Stomach (tissue), 19 donors: ENCODE measurements at places on chromosomes 12 and 14. TPM values are rescaled to one million over a fixed set of nuclear protein-coding genes. Genes with fewer than 3 reads are reported as not detected.

IL22 gene
- total RNA-seq = not detected

EPS8 gene
- total RNA-seq = 41.4 TPM

- no peak overlapping the region for H3K4me3 ChIP-seq
- H3K27ac ChIP-seq = no peak overlapping the region
- DNase-seq = no peak
- no peaks in the 10 kb centered on the region for H3K4me1 ChIP-seq
These were observed 36.1 kb upstream of the SRP54 start for GRCh38 chr14:34946699-34947098.

DNA sequence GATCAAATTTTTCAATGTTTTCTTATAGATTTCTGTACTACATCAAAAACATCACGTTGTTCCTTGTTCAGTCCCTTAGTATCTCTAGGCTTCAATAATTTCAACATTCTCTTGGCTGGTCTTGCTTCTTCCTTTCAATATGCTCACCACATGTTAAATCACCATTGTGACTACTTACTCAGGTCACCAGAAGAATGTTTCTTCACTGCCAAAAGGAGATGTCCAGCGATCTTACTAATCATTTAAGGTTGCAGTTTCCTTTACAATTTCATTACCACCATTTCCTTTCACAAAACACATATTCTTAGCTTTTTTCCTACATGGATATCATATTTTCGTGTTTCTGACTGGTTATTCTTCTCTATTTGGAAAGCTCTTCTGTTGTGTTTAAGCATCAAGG lies 363.8 kb downstream of the NAV3 start:
- no peak for DNase-seq
- H3K4me1 ChIP-seq = no peaks in the 10 kb centered on the region
- H3K27me3 ChIP-seq = no peaks in the 10 kb centered on the region
- H3K36me3 ChIP-seq = no peaks in the 10 kb centered on the region
- H3K27ac ChIP-seq = no peak overlapping the region

GRCh38 chr14:85865701-85866100 lies 335.8 kb downstream of the FLRT2 start:
- no peaks in the 10 kb centered on the region for H3K27me3 ChIP-seq
- H3K27ac ChIP-seq = no peak overlapping the region
- no peak overlapping the region for H3K4me3 ChIP-seq
- H3K36me3 ChIP-seq = no peaks in the 10 kb centered on the region

GRCh38 chr12:89947437-89948270 lies 239.0 kb upstream of the ATP2B1 start:
- no peaks in the 10 kb centered on the region for H3K27me3 ChIP-seq
- no peak overlapping the region for H3K4me3 ChIP-seq
- no peaks in the 10 kb centered on the region for H3K36me3 ChIP-seq
- peak; percentile 70 for DNase-seq
- H3K4me1 ChIP-seq = peaks cover 13% of the 10 kb centered on the region

DNA sequence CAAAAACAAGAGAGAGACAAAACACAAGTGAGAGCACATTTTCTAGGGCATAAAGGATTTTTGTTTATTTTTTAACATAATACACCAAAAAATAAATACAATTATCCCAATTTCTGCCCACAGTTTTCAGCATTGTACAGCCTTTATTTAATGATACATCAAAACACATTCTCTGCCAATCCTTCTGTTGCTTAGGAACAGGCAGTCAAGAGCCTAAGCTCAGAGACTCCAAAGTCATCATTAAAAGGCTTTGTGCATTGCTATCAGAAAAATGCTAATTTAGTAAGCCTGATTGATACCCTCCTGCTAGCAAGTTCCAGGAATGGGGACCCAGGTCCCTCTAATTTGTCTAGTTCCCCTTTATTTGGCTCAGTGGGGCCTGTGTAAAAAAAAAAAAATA lies 536.5 kb downstream of the RPS29 start:
- no peak overlapping the region for H3K4me3 ChIP-seq
- no peak for DNase-seq
- H3K27ac ChIP-seq = no peak overlapping the region
- no peaks in the 10 kb centered on the region for H3K27me3 ChIP-seq
- H3K36me3 ChIP-seq = no peaks in the 10 kb centered on the region

GRCh38 chr14:60153991-60154390 lies 11.2 kb downstream of the DHRS7 start:
- H3K4me1 ChIP-seq = peaks cover 11% of the 10 kb centered on the region
- no peak overlapping the region for H3K4me3 ChIP-seq
- H3K36me3 ChIP-seq = peaks cover 15% of the 10 kb centered on the region

CFAP251 gene
- total RNA-seq = 1.3 TPM

NELL2 gene
- total RNA-seq = 29.6 TPM

DNA sequence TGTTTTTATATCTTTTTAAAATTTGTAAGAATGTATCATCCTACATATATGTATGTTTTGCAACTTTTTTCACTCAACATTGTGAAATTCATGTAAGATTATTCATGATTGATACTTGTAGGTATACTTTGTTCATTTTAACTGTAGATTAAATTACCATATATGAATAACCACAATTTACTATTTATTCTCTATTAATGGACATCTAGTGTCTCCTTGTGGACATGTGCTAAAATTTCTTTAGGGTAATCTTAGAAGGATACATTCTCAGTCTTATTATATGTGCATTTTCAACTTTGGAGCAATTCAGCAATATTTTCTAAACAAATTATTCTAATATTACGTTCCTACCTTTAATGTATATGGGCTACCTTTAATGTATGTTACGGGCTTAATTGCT lies 192.4 kb downstream of the FUT8 start:
- no peak overlapping the region for H3K27ac ChIP-seq
- H3K36me3 ChIP-seq = no peaks in the 10 kb centered on the region
- H3K4me3 ChIP-seq = no peak overlapping the region
- no peak for DNase-seq
- peaks cover 7% of the 10 kb centered on the region for H3K4me1 ChIP-seq

GRCh38 chr12:50185301-50185895 lies 18.2 kb upstream of the CERS5 start:
- H3K4me1 ChIP-seq = peaks cover 5% of the 10 kb centered on the region
- DNase-seq = no peak
- peaks cover 39% of the 10 kb centered on the region for H3K36me3 ChIP-seq
- no peak overlapping the region for H3K27ac ChIP-seq

DNA sequence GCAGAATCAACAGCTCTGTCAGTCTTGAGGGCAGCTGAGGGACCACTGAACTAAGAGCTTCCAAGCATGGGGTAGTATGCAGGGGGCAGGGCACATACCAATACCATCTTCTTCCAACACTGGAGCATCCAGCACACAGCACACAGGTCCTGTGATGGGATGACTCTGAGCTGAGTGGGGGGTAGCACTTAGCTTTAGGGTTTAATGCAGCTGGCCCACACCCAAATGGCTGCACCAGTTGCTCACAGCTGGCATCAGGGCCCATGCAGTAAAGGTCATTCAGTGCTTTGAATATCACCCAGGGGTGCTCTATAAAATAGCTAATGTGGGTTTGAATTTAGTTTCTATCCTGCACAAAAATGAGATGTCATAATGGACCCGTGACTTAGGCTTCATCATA lies 1.7 kb downstream of the FAM186B start:
- no peak overlapping the region for H3K4me3 ChIP-seq
- no peak overlapping the region for H3K27ac ChIP-seq
- no peaks in the 10 kb centered on the region for H3K4me1 ChIP-seq
- no peak for DNase-seq
- no peaks in the 10 kb centered on the region for H3K27me3 ChIP-seq

- H3K27ac ChIP-seq = peak overlapping the region; percentile 95
- H3K4me1 ChIP-seq = peaks cover 63% of the 10 kb centered on the region
- H3K36me3 ChIP-seq = peaks cover 49% of the 10 kb centered on the region
- no peaks in the 10 kb centered on the region for H3K27me3 ChIP-seq
- no peak for DNase-seq
These were observed 18.3 kb downstream of the KCTD10 start for GRCh38 chr12:109458771-109459208.

- no peaks in the 10 kb centered on the region for H3K36me3 ChIP-seq
- no peak overlapping the region for H3K4me3 ChIP-seq
- H3K27ac ChIP-seq = no peak overlapping the region
These were observed 10.0 kb upstream of the IL26 start for GRCh38 chr12:68235576-68235975.

GRCh38 chr14:74545386-74545785 lies 51.8 kb downstream of the ISCA2 start:
- H3K36me3 ChIP-seq = no peaks in the 10 kb centered on the region
- H3K27ac ChIP-seq = no peak overlapping the region
- H3K27me3 ChIP-seq = no peaks in the 10 kb centered on the region
- no peak overlapping the region for H3K4me3 ChIP-seq
- DNase-seq = no peak

- no peak for DNase-seq
- no peaks in the 10 kb centered on the region for H3K27me3 ChIP-seq
- no peak overlapping the region for H3K4me3 ChIP-seq
These were observed 31.8 kb downstream of the CPSF2 start for GRCh38 chr14:92153581-92153980.

DNA sequence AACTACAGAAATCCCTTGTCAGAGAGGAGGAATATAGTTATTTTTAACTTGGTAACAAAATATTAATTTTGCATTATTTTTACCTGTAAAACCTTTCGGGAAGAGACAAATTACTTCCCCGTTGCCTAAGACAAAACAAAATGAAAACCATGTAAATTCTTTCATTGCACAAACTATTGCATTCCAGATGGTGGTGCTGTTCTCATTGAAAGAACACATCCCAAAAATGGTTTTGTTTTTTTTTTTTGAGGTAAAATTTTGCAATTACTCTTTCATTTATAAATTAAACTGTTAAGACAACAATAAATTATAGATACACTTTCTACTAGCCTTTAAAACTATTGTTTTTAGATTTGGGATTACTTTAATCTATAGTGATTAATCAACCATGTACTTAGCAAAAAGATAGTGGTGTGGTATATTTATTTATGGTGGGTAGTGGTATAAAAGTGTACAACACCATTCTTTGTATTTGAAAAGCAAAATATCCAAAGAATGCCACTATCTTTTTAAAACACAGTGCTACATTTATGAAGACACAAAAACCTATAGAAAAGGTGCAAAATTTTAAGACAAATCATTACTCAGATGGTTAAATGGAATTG lies 115.5 kb downstream of the SLC38A1 start:
- no peak overlapping the region for H3K27ac ChIP-seq
- H3K36me3 ChIP-seq = no peaks in the 10 kb centered on the region
- no peaks in the 10 kb centered on the region for H3K4me1 ChIP-seq
- DNase-seq = no peak

DNA sequence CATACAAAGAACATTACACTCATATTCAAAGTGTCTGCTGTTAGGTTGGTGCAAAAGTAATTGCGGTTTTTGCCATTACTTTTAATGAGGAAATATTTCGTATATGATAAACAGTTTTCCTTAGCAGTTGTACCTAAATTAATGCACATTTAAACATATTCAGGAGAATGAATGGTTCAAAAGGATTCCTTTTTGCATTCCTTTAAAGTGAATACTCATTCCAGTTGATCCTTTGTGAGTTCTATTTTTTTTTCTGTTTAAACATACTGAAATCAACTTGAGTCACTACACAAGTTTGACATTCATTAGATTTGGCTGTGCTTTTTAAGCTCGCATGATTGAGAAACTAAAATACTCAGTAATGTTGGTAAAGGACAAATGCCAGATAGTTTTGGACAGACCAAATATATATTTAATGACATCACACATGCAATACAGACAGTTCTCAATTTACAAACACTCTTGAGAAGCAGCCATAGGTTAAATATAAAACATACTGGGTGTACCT lies 13.8 kb upstream of the SLC38A2 start:
- H3K4me1 ChIP-seq = peaks cover 73% of the 10 kb centered on the region
- DNase-seq = no peak
- H3K27ac ChIP-seq = no peak overlapping the region

APOLD1 gene
- total RNA-seq = 119 TPM

- no peak overlapping the region for H3K4me3 ChIP-seq
- peaks cover 19% of the 10 kb centered on the region for H3K4me1 ChIP-seq
- H3K36me3 ChIP-seq = peaks cover 7% of the 10 kb centered on the region
- DNase-seq = no peak
These were observed 17.1 kb downstream of the GMFB start for GRCh38 chr14:54471641-54472040.

- no peaks in the 10 kb centered on the region for H3K27me3 ChIP-seq
- DNase-seq = no peak
- no peaks in the 10 kb centered on the region for H3K36me3 ChIP-seq
- H3K27ac ChIP-seq = peak overlapping the region; percentile 38
- H3K4me3 ChIP-seq = no peak overlapping the region
These were observed 104.0 kb upstream of the ATF1 start for GRCh38 chr12:50659690-50660424.

CNOT2 gene
- 88.7 TPM for total RNA-seq

- H3K4me3 ChIP-seq = no peak overlapping the region
- no peaks in the 10 kb centered on the region for H3K27me3 ChIP-seq
- H3K4me1 ChIP-seq = peaks cover 21% of the 10 kb centered on the region
- DNase-seq = no peak
- peaks cover 47% of the 10 kb centered on the region for H3K36me3 ChIP-seq
These were observed 177.6 kb downstream of the CALM1 start for GRCh38 chr14:90574188-90575131.

SCNN1A gene
- 234 TPM for total RNA-seq

DNA sequence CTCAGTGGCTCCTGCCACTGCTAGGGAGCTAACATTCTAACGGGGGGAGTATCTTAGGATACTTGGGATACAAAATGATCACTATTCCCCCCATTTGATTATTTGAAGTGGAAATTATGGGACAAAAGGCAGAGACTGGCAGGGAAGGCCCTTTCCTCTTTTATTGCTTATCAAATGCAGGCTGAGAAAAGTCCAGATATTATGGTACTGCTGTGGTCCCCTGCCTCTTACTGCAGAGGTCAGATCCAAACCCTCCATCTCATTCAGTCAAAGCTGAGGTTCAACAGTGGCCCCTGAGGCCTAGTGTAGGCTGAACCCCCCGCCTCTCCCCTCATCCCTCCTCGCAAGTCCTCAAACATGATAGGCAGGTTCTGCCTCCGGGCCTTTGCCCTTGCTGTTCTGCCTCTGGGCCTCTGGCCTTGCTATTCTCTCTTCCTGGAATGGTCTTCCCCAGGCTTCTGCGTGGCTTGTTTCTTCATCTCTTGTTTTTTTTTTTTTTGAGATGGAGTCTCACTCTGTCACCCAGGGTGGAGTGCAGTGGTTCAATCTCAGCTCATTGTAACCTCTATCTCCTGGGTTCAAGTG lies 34.2 kb downstream of the KRT80 start:
- no peaks in the 10 kb centered on the region for H3K36me3 ChIP-seq
- H3K27ac ChIP-seq = no peak overlapping the region
- H3K27me3 ChIP-seq = no peaks in the 10 kb centered on the region
- no peak for DNase-seq
- peaks cover 2% of the 10 kb centered on the region for H3K4me1 ChIP-seq

- H3K27me3 ChIP-seq = no peaks in the 10 kb centered on the region
- no peak overlapping the region for H3K4me3 ChIP-seq
- no peaks in the 10 kb centered on the region for H3K36me3 ChIP-seq
- no peak overlapping the region for H3K27ac ChIP-seq
- no peak for DNase-seq
- H3K4me1 ChIP-seq = no peaks in the 10 kb centered on the region
These were observed 579.4 kb downstream of the ALG10 start for GRCh38 chr12:34601689-34602088.
